AG04450 (cell line): ENCODE measurements at places on chromosomes 16 and 17. TPM values are rescaled to one million over a fixed set of nuclear protein-coding genes. Genes with fewer than 3 reads are reported as not detected.

DNA sequence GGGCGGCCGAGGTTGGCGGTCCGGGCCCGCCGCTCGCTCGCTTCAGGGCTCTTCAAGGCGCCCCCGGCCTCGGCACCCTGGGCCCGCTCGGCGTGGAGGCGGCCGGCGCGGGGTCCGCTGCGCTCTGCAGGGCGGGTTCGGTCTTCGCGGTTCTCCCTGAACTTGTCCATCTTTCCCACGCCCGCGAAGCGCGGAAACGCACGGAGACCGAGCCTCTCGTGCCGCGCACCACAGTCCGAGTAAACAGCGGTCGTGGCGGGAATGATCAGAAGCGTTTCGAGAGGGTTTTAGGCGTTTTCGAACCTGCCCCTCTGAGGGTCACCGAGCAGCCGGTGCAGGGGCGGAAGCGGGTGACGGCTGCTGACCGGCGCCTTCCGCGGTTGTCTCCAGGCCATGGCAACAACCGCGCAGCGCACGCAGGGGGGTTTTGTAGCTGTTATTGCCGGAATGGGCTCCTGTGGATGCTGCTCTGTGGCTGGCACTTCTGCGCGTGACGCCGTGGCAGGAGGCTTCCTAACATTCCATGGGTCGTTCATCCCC lies 414 bp downstream of the NARF start:
- DNase-seq, result no peak

DNA sequence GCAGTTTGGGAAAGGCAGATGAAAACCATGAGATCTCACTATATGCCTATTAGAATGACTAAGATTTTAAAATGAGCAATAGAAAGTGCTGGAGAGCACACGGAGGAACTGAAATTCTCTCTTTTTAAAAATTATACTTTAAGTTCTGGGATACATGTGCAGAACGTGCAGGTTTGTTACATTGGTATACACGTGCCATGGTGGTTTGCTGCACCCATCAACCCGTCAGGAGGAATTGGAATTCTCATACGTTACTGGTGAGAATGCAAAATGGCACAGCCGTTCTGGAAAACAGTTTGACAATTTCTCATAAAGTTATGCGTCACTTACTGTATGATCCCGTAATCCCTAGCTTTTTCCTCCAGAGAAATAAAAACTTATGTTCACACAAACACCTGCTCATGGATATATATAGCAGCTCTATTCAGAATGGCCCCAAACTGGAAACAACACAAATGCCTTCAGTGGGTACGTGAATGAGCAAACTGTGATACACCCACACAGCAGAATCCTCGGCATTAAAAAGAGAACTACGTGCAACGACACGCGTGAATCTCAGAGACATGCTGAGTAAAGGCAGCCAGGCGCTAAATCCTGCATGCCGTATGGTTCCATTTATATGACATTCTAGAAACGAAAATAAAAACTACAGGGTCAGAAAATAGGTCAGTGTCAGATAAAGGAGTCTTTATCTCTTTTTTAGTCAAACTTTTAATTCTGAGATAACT lies 11.8 kb downstream of the PIK3R6 start:
- DNase-seq, result no peak

- DNase-seq, result no peak
Observed at GRCh38 chr17:1150863-1151600, 28.7 kb downstream of the ABR start.

DNA sequence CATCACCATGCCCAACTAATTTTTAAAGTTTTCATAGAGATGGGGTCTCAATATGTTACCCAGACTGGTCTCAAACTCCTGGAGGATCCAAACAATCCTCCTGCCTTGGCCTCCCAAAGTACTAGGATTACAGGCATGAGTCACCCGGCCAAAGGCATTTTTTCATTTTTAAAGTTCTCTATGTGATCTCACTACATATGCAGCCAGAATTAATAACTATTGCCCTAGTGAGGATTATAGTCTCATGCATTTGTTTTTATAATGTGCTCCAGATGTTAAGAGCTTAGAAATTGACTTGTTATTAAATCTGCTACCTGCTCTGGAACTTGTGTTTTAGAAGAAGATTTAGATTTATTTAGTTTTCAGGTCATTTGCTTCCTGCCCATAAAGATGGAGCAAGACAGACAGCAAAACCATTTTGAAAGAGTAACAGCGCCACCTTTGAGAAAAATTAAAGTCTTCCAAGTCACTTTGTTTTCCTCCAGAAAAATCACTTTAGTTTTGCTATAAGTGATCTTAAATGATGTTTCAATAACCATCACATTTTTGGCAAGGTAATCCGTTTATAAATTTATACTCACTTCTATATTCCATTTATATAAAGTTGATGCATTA lies 79.5 kb downstream of the CA4 start:
- DNase-seq, result no peak

The GJD3 gene
- polyA plus RNA-seq, result 0.41 and 0.97 TPM in 2 replicates

The NPIPA2 gene
- 0.99 and 1.1 TPM in 2 replicates for polyA plus RNA-seq

The KIF18B gene
- 2.4 and 2.6 TPM in 2 replicates for polyA plus RNA-seq
